CD14-positive monocyte (primary cell): ENCODE measurements at places on chromosomes 1 and 21.
A peak's percentile ranks its signal among the peaks of the same experiment; 100 is the strongest.

- H3K27me3 ChIP-seq, result no peaks in the 10 kb centered on the region
- H3K4me1 ChIP-seq, result peaks cover 60% of the 10 kb centered on the region
- no peaks in the 10 kb centered on the region for H3K36me3 ChIP-seq
- peak overlapping the region; percentile 88 for H3K4me3 ChIP-seq
- H3K27ac ChIP-seq, result peak overlapping the region; percentile 79
Measured at GRCh38 chr1:220786057-220786336, 716 bp upstream of the MTARC1 start.

DNA sequence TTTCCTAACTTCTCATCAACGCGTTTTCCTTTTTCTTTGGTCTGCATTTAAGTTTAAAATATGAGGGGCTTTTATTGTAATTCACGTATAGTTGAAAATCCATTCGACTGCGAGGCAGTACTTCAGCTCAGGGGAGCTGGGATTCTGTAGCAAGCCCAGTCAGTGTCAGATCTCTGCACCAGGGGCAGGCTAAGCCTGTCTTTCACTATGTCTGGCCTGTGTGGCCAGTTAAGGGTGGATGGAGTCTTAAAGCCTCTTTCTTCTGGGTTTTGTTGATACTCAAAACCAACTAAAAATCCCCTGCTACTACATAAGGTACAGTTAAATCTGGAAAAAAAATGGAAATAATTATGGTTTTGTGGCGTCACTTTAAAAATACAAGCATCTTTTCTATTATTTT, 124.7 kb downstream of the TYW3 start:
- H3K36me3 ChIP-seq, result no peaks in the 10 kb centered on the region
- no peaks in the 10 kb centered on the region for H3K4me1 ChIP-seq
- no peaks in the 10 kb centered on the region for H3K27me3 ChIP-seq
- no peak for DNase-seq
- no peak overlapping the region for H3K27ac ChIP-seq

DNA sequence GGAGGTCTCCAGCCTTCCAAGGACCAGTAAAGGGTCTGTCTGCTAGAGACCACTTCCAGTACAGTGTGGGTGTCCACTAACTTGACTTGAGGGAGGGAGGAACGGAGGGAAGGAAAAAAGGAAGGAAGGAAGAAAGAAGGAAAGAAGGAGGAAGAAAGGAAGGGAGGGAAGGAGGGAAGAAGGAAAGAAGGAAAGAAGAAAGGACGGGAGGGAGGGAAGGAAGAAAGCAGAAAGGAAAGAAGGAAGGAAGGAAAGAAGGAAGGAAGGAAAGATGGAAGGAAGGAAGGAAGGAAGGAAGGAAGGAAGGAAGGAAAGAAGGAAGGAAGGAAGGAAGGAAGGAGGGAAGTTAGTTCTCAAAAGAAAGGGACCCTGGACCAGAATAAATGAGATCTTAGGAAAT, 26.8 kb upstream of the HSD3B1 start:
- no peak overlapping the region for H3K4me3 ChIP-seq
- H3K36me3 ChIP-seq, result no peaks in the 10 kb centered on the region
- H3K27me3 ChIP-seq, result no peaks in the 10 kb centered on the region
- DNase-seq, result no peak

DNA sequence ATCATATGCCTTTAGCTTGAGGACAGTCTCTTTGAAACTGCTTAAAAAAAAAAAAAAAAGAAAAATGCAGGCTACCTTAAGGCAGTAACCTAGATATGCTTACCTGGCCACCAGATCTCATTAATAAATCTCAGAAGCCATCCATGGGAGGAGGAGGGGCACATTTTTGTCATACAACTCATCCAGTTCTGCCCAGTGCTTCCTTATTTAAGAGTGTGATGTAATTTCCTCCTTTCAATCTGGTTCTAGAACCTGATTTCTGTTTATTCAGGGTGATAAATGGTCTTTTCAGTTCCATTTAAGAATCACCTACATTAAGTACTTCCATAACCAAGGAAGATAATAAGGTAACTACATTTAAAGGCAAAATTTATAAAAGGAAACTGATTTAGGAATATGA, 6.1 kb downstream of the ERRFI1 start:
- peaks cover 9% of the 10 kb centered on the region for H3K4me1 ChIP-seq
- H3K36me3 ChIP-seq, result no peaks in the 10 kb centered on the region
- peak; percentile 59 for DNase-seq

DNA sequence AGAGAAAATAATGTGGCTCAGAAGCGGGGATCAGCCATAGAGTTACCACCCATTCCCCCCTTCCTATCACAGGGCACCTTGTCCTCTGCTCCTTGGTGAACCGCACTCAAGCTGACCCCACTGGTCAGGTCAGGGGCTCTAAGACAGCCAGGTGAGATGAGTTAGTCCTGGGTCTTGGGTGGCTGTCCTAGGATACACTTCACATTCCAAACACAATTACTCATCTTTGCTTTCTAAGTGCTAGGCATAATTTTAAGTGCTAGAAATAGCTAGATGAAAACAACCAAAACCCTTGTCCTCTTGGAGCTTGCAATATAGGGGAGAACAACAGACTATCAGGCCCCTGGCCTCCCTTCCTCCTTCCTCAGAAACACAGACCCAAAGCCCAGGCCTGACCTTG, 7.8 kb upstream of the MUTYH start:
- no peak overlapping the region for H3K4me3 ChIP-seq
- H3K4me1 ChIP-seq, result peaks cover under 1% of the 10 kb centered on the region
- DNase-seq, result no peak
- no peak overlapping the region for H3K27ac ChIP-seq

GRCh38 chr1:215957663-215958062, 390.6 kb downstream of the KCTD3 start:
- H3K27ac ChIP-seq, result no peak overlapping the region
- no peaks in the 10 kb centered on the region for H3K27me3 ChIP-seq
- H3K36me3 ChIP-seq, result no peaks in the 10 kb centered on the region
- DNase-seq, result no peak

DNA sequence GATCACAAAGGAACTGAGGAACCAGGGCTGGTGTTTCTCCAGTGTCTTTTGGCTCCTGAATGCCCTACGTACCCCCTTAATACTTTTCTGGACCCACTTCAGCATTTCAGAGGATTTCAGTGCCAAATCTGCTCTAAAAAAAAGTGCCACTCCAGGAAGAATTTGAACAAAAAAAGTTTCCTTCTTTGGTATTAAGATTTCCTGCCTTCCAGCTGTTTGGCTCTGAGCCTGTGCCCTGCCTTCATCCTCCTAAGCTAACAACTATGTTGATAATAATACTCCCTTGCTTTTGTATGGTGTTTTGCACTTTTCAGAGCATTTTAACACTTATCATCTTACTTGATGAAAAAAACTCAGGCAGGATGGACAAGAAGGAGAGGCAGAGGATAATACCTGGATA, 11.0 kb upstream of the RIMS3 start:
- no peak overlapping the region for H3K27ac ChIP-seq
- no peaks in the 10 kb centered on the region for H3K4me1 ChIP-seq
- H3K36me3 ChIP-seq, result no peaks in the 10 kb centered on the region
- H3K4me3 ChIP-seq, result no peak overlapping the region
- DNase-seq, result no peak
- H3K27me3 ChIP-seq, result no peaks in the 10 kb centered on the region

GRCh38 chr1:91803847-91804545, 82.0 kb downstream of the TGFBR3 start:
- no peaks in the 10 kb centered on the region for H3K27me3 ChIP-seq
- peaks cover 18% of the 10 kb centered on the region for H3K4me1 ChIP-seq
- no peak overlapping the region for H3K27ac ChIP-seq
- no peak overlapping the region for H3K4me3 ChIP-seq
- H3K36me3 ChIP-seq, result no peaks in the 10 kb centered on the region

DNA sequence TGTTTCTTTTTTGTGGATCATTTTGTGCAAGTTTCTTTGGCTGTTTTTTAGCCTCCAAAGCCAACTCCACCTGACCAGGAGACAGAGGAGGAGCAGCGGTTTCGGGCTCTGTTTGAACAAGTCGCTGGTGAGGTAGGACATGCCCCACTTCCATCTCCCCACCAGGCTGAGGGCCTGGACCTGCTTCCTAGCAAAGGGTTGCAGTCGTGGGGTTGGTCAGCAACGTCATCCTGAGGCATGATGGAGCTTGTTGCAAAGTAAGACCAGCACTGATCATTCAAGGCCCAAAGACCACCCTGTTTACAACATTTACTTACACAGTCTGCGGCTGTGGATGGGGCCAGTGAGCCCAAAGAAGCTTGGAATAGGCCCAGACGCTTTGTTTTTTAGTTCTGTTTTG, 40.3 kb downstream of the CAPN9 start:
- H3K27ac ChIP-seq, result no peak overlapping the region
- no peaks in the 10 kb centered on the region for H3K27me3 ChIP-seq
- no peaks in the 10 kb centered on the region for H3K36me3 ChIP-seq
- no peaks in the 10 kb centered on the region for H3K4me1 ChIP-seq
- H3K4me3 ChIP-seq, result no peak overlapping the region

GRCh38 chr1:32393832-32394140, 455 bp downstream of the BSDC1 start:
- DNase-seq, result no peak
- H3K27me3 ChIP-seq, result no peaks in the 10 kb centered on the region
- peak overlapping the region; percentile 94 for H3K4me3 ChIP-seq
- H3K4me1 ChIP-seq, result peaks cover 32% of the 10 kb centered on the region
- peak overlapping the region; percentile 67 for H3K27ac ChIP-seq

DNA sequence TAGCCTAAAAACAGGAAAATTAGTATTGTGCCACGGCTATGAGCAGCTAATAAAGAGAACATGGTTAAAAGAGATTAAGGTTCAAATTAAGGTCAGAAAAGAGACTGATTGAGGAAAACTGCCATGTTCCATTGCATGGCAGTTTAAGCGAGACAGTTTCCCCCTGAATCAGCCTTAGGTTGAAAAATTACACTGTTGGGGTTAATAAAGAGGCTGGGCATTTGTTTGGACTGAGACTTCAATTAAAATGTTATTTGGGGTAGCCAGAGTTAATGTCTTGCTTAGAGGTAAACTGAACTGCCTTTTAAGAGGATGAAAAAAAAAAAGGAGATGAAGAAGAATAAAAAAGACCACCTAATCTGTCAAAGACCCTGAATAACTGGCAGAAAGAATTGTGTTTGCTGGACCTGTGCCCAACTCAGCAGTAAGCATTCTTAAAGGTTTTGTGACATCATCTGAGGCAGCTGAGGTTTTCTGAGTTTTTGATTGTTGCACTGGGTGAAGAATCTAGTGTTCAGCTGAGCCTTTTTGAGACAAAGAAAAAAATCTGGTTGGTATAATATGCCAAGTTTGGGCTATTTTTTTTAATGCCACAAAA, 17.7 kb upstream of the PROX1 start:
- no peaks in the 10 kb centered on the region for H3K27me3 ChIP-seq
- no peaks in the 10 kb centered on the region for H3K36me3 ChIP-seq
- no peak for DNase-seq
- no peak overlapping the region for H3K27ac ChIP-seq
- H3K4me3 ChIP-seq, result no peak overlapping the region

GRCh38 chr1:173410794-173411236, 66.3 kb upstream of the PRDX6 start:
- DNase-seq, result peak; percentile 51
- H3K4me1 ChIP-seq, result peaks cover 64% of the 10 kb centered on the region
- H3K27ac ChIP-seq, result no peak overlapping the region
- H3K4me3 ChIP-seq, result no peak overlapping the region

- H3K4me1 ChIP-seq, result peaks cover 81% of the 10 kb centered on the region
- peaks cover 15% of the 10 kb centered on the region for H3K27me3 ChIP-seq
- no peak overlapping the region for H3K4me3 ChIP-seq
- H3K36me3 ChIP-seq, result no peaks in the 10 kb centered on the region
- no peak for DNase-seq
Measured at GRCh38 chr1:111737216-111738132, 1.7 kb downstream of the INKA2 start.

DNA sequence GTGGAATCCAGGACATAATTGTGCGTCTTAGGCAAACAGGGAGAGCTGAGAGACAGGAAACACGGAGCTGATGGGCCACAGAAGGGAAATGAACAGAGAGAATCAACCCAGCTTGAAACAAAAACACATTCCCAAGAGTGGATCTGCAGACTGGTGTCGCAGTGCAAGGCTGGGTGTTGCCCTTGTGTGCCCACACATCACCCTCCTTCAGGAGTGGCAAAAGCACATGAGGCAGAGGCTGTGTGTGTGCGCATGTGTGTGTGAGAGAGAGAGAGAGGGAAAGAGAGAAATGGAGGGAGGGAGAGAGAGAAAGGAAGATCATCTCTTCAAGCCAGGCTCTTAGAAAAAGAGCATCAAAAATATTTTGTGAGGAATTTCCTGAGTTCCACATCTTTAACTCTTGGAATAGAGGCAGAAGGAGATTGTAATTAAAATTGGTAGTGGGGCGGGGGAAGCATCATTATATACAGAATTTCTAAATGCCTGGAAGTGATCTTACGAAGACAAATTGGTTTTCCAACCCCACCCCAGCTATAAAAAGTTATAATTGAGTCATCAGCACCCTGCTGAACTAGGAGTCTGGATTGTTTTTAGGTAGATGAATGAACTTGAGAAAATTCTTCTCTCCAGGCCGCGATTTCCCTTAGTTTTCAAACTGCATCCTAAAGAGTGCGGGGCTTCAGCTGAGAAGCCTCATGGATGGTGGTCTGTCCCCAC, 480.7 kb downstream of the NPHP4 start:
- no peaks in the 10 kb centered on the region for H3K27me3 ChIP-seq
- H3K27ac ChIP-seq, result no peak overlapping the region
- no peaks in the 10 kb centered on the region for H3K36me3 ChIP-seq
- no peak overlapping the region for H3K4me3 ChIP-seq
- no peak for DNase-seq
- H3K4me1 ChIP-seq, result peaks cover 6% of the 10 kb centered on the region

- peaks cover 61% of the 10 kb centered on the region for H3K4me1 ChIP-seq
- peaks cover 15% of the 10 kb centered on the region for H3K36me3 ChIP-seq
- H3K4me3 ChIP-seq, result peak overlapping the region; percentile 81
- H3K27me3 ChIP-seq, result no peaks in the 10 kb centered on the region
- no peak for DNase-seq
Measured at GRCh38 chr1:220879509-220880361, 492 bp downstream of the HLX start.

DNA sequence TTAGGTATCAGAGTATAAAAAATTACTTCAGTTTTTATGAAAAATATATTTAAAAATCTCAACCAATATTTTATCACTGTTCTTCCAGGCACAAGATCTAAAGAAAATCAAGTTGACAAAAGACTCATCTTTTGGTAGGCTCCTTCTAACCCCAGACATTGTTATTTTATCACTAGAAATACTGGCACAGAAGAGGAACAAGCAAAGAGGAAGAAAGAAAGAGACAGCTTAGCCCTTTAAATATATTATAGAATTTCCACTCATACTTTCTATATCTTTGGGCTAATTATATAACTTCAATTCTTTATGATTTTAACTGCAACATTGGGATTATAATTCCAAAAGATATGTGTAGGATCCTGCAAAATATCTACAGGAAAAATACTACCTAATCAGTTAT, 32.4 kb downstream of the SPTA1 start:
- no peak overlapping the region for H3K27ac ChIP-seq
- H3K4me3 ChIP-seq, result no peak overlapping the region
- no peaks in the 10 kb centered on the region for H3K27me3 ChIP-seq
- peak; percentile 35 for DNase-seq
